Activated CD4-positive, CD25-positive, alpha-beta regulatory T cell treated with anti-CD3 and anti-CD28 coated beads, Interleukin-2, amount 50 U/mL, for 24 hours (primary cell): ENCODE measurements at places on chromosomes 1 and 21.
A peak's percentile ranks its signal among the peaks of the same experiment; 100 is the strongest.

- no peak for ATAC-seq
Measured at GRCh38 chr21:18369115-18369514, 34.5 kb downstream of the TMPRSS15 start.

- ATAC-seq, result no peak
Measured at GRCh38 chr1:222817529-222817928, 2.7 kb downstream of the DISP1 start.

DNA sequence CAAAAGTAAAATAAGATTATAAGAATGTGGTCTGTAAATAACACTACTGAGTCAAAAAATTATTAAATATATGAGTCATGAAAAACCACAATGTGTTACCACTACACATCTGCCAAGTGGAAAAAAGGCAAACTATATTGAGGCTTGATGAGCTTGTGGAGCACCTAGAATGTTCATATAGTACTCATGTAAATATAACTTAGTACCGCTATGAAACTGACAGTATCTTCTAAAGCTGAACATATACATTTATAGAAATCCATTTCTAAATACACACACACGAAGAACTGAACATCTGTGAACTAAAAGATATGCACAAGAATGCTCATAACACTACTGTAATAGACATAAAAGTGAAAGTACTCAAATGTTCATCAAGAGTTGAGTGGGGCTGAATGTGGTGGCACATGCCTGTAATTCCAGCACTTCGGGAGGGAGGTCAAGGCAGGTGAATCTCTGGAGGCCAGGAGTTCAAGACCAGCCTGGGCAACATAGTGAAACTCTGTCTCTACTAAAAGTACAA is 18.5 kb upstream of the GBP3 start:
- peak; percentile 97 for ATAC-seq

DNA sequence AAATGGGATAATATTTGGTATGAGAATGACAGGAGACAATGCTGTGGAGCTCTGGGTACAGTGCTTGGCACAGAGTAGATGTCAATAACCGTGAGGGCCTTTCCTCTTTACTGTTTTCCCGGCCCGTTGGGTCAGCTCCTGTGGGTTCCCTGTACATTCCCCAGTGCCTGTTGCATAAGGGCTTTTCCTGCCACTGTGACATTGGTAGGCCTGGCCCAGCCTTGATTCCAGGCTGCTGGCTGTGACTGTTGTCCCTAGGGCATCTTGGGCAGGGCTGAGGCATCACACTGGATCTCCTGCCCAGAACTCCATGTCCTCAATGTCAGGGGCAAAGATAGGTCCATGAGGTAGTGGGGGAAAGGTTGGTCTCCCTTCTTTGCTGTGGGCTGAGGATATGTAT is 25.8 kb upstream of the MYCL start:
- no peak for ATAC-seq

GRCh38 chr1:19704247-19705113 is 39.8 kb downstream of the HTR6 start:
- ATAC-seq, result no peak

GRCh38 chr1:109802136-109802900 is 38.6 kb upstream of the EPS8L3 start:
- ATAC-seq, result peak; percentile 81

GRCh38 chr21:46057111-46057709 is 40.7 kb upstream of the COL6A2 start:
- no peak for ATAC-seq

DNA sequence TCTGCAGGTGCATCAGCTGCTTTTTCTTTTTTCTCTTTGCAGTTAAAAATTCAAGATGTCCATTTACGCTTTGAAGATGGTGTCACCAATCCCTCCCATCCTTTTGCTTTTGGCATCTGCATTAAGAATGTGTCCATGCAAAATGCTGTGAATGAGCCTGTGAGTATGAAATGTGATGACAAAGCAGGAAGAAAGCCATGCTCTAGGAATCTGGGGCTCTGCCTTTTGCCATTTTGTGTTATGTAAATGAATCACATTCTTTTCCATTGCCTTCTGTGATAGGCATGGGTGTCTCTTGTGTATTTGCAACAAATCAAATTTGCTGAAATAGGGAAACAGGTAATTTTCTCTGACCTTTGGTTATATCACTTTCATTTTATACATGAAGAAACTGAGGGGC is 19.4 kb downstream of the VPS13D start:
- ATAC-seq, result no peak

GRCh38 chr1:229671310-229671709 is 45.3 kb downstream of the URB2 start:
- ATAC-seq, result no peak

GRCh38 chr1:109814993-109815786 is 51.5 kb upstream of the EPS8L3 start:
- no peak for ATAC-seq

DNA sequence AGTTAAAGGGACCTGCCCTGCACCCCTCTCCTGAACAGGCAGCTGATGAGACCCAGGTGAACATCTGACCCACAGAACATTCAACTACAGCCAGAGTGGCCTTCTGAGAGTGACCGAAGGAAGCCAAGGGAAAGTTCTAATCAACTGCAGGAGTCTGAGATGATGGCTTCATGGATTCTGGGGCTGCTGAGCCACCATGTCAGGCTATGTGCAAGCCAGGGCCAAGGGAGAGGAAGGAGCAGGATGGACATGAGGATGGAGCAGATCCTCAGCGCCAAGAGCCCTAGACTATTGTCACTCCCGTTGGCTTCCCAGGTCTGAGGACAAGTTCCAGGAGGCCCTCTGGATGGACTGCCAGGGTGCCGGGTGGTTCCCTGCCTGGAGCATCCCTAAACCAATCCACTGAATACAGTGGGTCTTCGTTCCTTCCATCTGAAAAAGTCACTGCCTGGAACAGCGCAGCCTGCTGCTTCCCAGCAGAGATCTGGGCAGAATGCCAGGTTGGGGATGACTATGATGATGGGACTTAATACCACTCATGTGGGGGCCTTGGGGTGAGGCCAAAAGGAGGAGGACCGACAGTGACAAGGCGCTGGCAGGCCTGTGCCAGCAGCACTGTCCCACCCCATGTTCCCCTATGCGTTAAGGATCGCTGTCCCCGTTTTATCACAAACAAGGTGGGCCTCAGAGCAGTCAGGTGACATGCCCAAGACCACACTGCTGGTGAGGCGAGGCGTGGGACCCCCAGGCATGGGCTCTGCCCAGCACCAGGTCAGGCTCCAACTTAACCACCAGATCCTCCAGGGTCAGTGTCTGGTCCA is 19.8 kb downstream of the SPOCD1 start:
- ATAC-seq, result no peak

DNA sequence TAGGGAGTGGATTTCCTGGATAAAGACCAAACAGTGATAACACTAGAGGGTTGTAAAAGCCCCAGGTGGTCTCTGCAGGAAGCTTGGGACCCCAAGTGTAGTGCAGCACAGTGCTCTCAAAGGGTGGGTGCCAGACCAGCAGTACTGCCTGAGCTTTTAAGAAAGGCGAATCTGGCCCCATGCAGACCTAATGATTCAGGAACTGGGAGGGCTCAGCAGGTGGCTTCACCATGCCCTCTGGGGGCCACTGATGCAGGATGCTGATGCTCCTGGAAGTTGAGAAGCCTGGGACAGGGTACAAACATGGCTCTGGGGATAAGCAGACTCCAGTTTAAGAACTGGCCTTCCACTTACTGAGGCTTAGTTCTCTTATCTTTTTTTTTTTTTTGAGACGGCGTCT is 29.1 kb upstream of the NEK2 start:
- ATAC-seq, result no peak

DNA sequence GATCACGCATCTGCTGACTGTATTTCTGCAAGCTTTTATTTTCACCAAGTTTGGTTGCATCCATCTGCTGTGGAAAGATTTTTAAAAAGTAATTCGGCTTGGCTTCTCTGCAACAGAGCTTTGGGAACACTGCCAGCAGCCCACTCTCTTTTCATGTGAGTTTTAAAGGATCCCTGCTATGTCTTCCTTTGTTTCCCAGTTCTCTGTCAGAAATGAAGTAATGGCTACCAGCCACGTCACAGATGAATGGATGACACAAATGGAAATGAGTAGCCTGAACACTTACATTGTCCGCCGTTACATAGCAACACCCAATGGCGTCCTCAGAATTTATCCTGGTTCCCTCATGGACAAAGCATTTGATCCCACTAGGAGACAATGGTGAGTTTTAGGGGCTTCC is 80.6 kb upstream of the RAVER2 start:
- no peak for ATAC-seq

DNA sequence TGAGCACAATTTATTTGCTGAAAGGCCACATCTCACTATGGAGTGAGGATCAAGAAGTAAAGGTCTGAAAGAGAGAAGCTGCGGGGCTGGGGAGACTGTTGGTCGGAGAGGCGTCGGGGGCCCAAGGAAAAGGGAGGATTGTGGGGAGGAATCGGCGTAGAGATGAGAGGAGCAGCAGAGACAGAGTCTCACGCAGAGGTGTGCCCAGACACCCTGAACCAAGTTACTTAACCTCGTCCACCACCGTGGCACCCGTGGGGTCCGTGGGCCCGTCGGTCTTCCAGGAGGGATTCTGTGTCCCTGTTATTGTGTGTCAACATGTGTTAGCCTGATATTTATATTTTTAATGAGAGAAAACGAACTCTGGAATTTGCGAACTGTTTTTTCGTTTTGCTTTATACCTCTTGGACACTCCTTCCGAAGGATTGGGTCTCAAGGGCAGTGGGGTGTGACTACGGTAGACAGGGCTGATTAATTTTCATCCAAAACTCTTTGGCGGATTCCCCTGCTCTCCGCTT is 3.8 kb upstream of the NBPF1 start:
- no peak for ATAC-seq

DNA sequence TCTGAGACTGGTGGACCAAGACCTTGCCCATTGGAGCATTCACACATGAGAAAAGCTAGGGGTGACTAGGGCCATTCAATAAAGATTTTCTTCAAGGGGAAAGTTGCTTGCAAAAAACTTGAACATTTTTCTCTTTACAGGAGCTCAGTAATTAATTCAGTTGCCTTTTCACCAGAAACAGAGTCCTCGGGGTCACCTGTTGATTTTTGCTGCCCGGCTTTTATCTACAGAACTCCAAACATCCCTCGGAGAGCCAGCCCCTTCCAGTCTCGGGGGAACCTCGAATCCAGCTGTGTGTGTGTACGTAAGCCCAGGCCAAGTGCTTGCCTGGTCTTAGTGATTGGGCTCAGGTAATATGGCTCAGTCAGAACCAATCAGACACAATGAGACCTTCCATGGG is 47.5 kb downstream of the PCNX2 start:
- ATAC-seq, result no peak

- no peak for ATAC-seq
Measured at GRCh38 chr1:244234009-244234643, 183.0 kb downstream of the ZBTB18 start.

DNA sequence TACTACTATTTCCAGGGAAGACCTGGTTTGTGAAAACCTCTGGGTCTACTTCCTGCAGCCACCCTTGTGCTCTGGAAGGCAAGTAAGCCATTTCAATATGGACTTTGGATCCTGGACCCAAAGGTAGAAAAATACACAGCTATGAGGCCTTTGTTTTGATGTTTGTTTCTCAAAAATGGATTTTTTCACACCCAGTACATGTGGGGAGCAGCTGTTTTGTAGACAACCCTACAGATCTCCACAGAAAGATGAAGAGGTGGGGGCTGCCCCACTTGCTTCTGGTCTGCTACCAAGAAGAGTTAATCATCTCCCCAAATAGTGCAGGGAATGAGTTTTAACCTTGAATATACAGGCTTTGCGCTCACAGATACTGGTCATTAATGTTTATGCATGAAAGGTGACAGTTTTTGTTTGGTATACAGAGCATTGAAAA is 29.2 kb downstream of the ZNF281 start:
- ATAC-seq, result peak; percentile 74

- peak; percentile 80 for ATAC-seq
Measured at GRCh38 chr1:153291514-153291913, 21.2 kb downstream of the PGLYRP3 start.

- ATAC-seq, result no peak
Measured at GRCh38 chr1:245997471-245998258, 509.4 kb downstream of the SMYD3 start.

GRCh38 chr1:3247521-3248121 is 178.6 kb downstream of the PRDM16 start:
- ATAC-seq, result no peak

DNA sequence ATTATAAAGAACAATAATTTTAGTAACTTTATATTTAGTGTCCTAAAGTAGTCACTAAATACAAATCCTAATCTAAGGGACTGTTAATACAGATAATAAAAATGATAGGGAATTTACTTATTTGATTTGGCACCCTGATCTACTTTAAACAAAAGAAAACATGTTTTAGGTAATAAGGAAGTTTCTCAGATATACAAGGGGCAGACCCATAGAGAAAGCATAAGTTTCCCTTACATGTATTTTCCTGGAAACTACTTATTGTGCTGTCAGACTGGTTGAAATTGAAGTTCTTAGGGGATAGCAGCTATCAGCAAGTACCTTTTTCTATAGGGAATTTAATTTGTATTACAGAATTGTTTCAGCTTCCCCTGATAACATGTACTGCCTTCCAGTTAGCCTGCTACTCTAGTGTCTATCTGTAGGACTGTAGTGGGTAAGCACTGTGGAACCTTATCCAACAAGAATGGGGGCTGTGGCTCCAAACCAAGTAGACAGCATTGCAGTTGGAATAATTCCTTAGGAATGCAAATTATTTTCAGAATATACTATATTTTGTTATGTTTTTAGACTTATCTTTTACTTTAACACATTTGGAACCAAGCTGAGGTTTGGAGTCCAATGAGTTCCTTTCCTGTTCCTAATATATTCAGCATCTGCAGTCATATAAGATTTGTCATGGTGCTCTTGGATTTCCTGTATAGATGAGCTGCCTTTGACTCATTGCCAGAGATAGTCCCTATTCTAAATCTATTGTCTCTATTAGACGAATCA is 14.7 kb downstream of the MSH4 start:
- no peak for ATAC-seq

- no peak for ATAC-seq
Measured at GRCh38 chr1:16442265-16442664, 1.7 kb downstream of the NECAP2 start.

DNA sequence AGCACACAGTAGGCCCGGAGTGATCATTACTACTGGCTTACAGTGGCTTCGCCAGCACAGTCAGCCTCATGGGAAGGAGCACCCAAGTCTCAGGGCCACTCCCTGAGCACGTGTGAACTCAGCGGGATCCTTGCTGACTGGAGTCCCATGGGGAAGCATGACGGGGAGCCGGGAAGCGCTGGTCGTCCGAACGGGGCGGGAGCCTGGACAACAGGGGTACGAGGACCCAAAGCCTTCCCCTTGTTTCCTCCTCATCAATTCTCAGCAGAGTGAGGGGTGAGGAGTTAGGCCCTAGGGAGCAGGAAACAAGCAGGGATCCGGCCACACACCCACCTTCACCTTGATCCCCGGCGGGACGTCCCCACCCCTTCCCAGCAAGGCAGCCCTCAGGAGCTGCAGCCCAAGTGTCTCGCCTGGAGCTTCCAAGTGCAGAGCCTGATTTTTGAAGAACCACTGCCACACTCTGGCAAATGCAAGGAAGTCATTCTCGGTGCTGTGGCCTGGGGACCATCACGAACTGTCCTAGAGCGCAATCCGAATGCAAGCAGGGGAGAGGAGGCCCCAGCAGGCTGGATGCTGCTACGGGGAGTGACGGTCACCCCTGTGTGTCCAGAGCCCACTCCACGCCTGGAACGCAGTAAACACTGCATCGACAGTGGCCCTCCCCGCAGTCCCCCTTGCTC is 35.5 kb downstream of the TOMM20 start:
- no peak for ATAC-seq

GRCh38 chr1:40316595-40317393 is at the start of gene COL9A2:
Gene COL9A2, minus strand, starts transcription at chr1:40317286. Its CDS starts 89 bp downstream, at chr1:40317197.
- peak; percentile 50 for ATAC-seq

- no peak for ATAC-seq
Measured at GRCh38 chr1:245671966-245672767, 517.4 kb downstream of the KIF26B start.

GRCh38 chr1:100353071-100353801 is 930 bp downstream of the CDC14A start:
- ATAC-seq, result no peak
